Activated naive CD8-positive, alpha-beta T cell treated with anti-CD3 and anti-CD28 coated beads for 36 hours (primary cell): ENCODE measurements at places on chromosomes 6 and 20. TPM values are rescaled to one million over a fixed set of nuclear protein-coding genes. Genes with fewer than 3 reads are reported as not detected.

DNA sequence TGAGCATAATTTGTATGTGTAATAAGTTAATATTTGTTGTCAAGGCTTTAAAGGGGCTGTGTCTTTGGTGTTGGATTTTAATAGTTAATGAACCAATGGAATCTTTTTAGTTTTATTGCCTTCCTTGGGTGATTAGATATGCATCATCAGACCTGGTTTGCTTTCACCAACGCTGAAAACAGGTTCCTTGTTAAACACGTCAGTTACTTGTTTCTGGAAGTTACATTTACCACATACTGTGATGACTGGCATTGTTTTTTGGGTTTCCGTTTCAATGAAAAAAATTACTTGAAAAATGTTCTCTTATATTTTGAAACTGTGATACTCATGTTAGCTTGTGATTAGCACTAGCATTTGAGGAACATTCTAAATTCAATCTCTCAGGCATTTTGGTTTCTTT is 58.6 kb upstream of the RNF144B start:
- no peaks in the 10 kb centered on the region for H3K27me3 ChIP-seq
- no peaks in the 10 kb centered on the region for H3K36me3 ChIP-seq
- H3K4me1 ChIP-seq = no peaks in the 10 kb centered on the region
- no peak for DNase-seq
- no peak overlapping the region for H3K4me3 ChIP-seq
- H3K27ac ChIP-seq = no peak overlapping the region

DNA sequence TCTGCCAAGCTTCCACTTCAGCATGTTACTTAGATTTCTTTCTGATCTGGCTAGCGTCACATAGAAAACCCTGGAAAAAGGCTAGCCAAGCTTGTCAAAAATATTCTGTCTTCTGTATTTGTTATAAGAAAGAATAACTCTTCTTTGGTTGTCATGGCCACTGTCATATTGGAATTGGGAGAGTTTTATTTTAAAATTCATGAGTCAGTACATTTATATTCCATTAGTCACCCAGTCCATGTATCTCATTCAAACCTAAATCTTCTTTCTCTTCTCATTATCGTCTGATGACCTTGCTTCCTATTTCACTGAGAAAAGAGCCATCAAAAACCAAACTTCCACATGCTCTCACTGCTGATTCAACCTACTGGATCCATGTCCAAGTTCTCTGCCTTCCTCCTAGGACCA is 65.7 kb downstream of the EPM2A start:
- H3K4me1 ChIP-seq = peaks cover under 1% of the 10 kb centered on the region
- no peak for DNase-seq
- H3K27ac ChIP-seq = no peak overlapping the region
- no peak overlapping the region for H3K4me3 ChIP-seq
- no peaks in the 10 kb centered on the region for H3K27me3 ChIP-seq

GRCh38 chr6:62670490-62671223 is 384.6 kb upstream of the KHDRBS2 start:
- no peaks in the 10 kb centered on the region for H3K4me1 ChIP-seq
- no peak overlapping the region for H3K4me3 ChIP-seq
- no peaks in the 10 kb centered on the region for H3K27me3 ChIP-seq

The MEI4 gene
- 0.04 TPM for total RNA-seq

DNA sequence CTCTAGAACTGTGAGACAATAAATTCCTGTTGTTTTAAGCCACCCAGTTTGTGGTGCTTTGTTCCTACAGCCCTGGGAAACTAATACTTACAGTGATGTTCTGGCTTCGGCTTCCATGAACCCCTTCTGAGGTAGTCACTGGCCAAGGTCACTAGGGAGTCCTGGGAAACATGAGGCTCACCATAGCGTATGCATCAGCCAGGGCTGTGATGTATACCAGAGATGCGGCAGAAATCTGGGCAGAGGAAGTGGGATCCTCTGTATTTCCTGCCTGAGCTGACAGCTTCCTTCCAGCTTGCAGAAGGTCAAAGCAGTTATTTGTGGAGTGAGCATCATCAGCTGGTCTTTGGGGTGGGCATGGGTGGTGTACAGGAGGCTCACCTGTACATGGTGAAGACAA is 27.9 kb downstream of the KAT14 start:
- H3K27me3 ChIP-seq = no peaks in the 10 kb centered on the region
- DNase-seq = peak; percentile 1
- peak overlapping the region; percentile 57 for H3K27ac ChIP-seq
- H3K4me1 ChIP-seq = peaks cover 42% of the 10 kb centered on the region
- H3K36me3 ChIP-seq = peaks cover 35% of the 10 kb centered on the region

The NR2E1 gene
- total RNA-seq = not detected

- no peaks in the 10 kb centered on the region for H3K36me3 ChIP-seq
- H3K4me3 ChIP-seq = no peak overlapping the region
- H3K4me1 ChIP-seq = peaks cover 6% of the 10 kb centered on the region
- H3K27ac ChIP-seq = no peak overlapping the region
- no peak for DNase-seq
- no peaks in the 10 kb centered on the region for H3K27me3 ChIP-seq
These were observed 26.9 kb downstream of the ZBP1 start for GRCh38 chr20:57593134-57593886.

The SLA2 gene
- 70.6 TPM for total RNA-seq

GRCh38 chr20:54407459-54407858 is 67.9 kb upstream of the DOK5 start:
- H3K4me3 ChIP-seq = no peak overlapping the region
- no peak for DNase-seq
- H3K27ac ChIP-seq = no peak overlapping the region
- no peaks in the 10 kb centered on the region for H3K36me3 ChIP-seq
- peaks cover 52% of the 10 kb centered on the region for H3K27me3 ChIP-seq

The PDYN gene
- not detected for total RNA-seq

The SRSF12 gene
- total RNA-seq = 0.78 TPM

- H3K36me3 ChIP-seq = no peaks in the 10 kb centered on the region
- no peak overlapping the region for H3K27ac ChIP-seq
- no peaks in the 10 kb centered on the region for H3K27me3 ChIP-seq
- no peak overlapping the region for H3K4me3 ChIP-seq
These were observed 92.2 kb downstream of the SOBP start for GRCh38 chr6:107582086-107582485.

- no peaks in the 10 kb centered on the region for H3K36me3 ChIP-seq
- no peak for DNase-seq
- H3K27ac ChIP-seq = no peak overlapping the region
- H3K4me1 ChIP-seq = no peaks in the 10 kb centered on the region
These were observed 384.5 kb downstream of the SMOC2 start for GRCh38 chr6:168825226-168826077.

DNA sequence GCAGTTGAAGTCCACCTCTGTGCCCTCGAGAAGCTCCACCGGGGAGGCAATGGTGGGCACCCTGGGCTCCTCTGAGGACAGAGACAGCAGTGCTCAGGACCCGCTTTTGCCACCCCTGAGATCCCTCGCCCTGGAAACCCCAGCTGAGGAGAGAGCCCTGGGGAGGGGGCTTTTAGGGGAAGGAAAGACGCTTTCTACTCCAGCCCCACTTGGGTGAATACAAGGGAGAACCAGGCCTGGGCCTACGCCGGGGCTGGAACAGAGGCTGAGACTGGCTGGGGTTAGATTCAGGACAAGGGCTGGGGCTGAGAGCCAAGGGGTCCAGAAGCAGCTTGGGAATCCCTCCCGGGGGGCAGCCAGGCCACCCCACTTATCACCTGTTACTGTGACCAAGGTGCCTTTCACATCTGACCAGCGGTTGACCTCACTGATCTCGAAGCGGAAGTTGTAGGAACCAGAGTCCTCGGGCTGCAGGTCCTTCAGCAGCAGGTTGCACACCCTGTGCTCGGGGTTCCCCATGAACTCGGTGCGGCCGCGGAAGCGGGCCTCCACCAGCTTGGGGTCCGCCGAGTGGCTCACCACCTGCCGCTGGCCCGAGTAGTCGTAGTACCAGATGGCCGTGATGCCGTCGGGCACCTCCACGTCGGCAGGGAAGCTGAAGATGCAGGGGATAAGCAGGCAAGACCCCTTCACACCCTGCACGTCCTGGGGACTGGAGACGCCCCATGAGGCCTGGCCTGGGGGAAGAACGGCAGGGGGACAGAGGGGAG is 6.2 kb downstream of the SIGLEC1 start:
- no peak overlapping the region for H3K27ac ChIP-seq
- no peaks in the 10 kb centered on the region for H3K27me3 ChIP-seq
- no peaks in the 10 kb centered on the region for H3K36me3 ChIP-seq
- no peak for DNase-seq
- no peaks in the 10 kb centered on the region for H3K4me1 ChIP-seq

DNA sequence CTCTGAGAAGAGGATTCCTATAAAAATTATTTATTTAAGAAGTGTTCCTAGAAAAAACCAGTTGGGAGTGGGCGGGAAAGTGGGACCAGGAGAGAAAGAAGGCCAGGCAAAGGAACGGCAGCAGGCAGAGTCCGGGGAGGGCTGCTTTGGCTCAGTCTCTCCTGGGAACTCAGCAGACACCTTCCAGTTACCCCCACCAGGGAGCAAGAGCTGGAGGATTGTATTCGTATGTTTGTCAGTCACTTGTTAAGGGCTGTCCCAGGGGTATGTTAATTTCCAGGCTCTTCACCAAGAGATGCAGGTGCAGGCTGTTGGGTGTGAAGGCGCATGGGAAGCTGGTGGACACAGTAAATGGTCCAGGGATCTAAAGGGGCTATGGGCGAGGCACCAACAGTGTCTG is 53.0 kb upstream of the CHD6 start:
- H3K4me3 ChIP-seq = no peak overlapping the region
- no peak overlapping the region for H3K27ac ChIP-seq
- no peaks in the 10 kb centered on the region for H3K4me1 ChIP-seq
- H3K36me3 ChIP-seq = no peaks in the 10 kb centered on the region
- H3K27me3 ChIP-seq = peaks cover 25% of the 10 kb centered on the region
- no peak for DNase-seq

GRCh38 chr20:39533858-39534257 is 571.7 kb downstream of the DHX35 start:
- DNase-seq = no peak
- H3K36me3 ChIP-seq = no peaks in the 10 kb centered on the region
- no peaks in the 10 kb centered on the region for H3K27me3 ChIP-seq
- H3K27ac ChIP-seq = no peak overlapping the region

DNA sequence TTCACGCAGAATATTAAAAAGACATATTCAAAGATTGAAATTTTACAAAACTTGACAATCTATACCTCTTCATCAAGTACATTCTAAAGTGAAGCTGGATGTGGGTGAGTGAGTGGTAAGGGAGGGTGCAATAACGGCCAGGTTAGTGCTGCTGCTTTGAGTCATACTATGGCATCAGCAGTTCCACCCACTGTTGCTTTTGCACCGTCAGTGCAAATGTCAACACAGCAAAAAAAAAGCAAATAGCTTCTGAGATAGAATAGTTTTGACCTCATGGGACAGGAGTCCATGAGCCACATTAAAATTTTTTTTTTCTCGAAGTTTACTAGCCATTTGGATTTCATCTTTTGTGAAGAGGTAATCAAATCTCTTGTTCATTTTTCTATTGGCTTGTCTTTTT is 31.8 kb downstream of the PSMF1 start:
- no peak overlapping the region for H3K27ac ChIP-seq
- H3K4me1 ChIP-seq = peaks cover 14% of the 10 kb centered on the region
- peaks cover 56% of the 10 kb centered on the region for H3K36me3 ChIP-seq
- H3K27me3 ChIP-seq = no peaks in the 10 kb centered on the region
- no peak overlapping the region for H3K4me3 ChIP-seq
- no peak for DNase-seq

- H3K4me1 ChIP-seq = no peaks in the 10 kb centered on the region
- peak overlapping the region; percentile 4 for H3K27ac ChIP-seq
- H3K27me3 ChIP-seq = peaks cover 15% of the 10 kb centered on the region
- no peak overlapping the region for H3K4me3 ChIP-seq
These were observed 159.2 kb upstream of the COL21A1 start for GRCh38 chr6:56406276-56407269.

DNA sequence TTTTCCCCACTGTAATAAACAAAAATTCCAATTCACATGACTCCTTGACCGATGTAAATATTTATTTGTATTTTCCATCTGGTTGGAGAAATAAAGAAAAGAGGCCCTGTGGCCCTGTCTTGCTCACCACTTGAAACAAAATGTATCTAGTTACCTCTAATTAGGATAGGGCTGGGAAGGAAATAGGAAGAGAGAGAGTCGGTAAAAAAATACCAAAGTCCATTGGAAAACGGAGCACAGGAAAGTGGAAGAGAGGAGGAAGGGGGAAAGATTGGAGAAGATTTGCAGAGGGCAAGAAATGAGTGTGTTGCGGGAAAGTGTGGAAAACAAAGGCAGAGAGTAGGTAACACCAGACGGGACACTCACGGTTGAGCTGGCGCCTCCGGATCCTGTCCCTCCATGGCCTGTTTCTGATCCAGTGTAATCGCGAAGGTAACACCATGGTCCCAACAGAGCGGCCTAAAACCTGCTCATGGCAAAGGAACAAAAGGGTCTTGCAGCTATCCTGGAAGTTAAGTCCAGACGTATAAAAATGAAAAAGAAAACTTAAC is 105.8 kb upstream of the RIPOR2 start:
- peaks cover 53% of the 10 kb centered on the region for H3K4me1 ChIP-seq
- H3K27ac ChIP-seq = peak overlapping the region; percentile 90
- no peak for DNase-seq
- peaks cover 7% of the 10 kb centered on the region for H3K36me3 ChIP-seq
- H3K4me3 ChIP-seq = peak overlapping the region; percentile 89
- no peaks in the 10 kb centered on the region for H3K27me3 ChIP-seq

- no peaks in the 10 kb centered on the region for H3K36me3 ChIP-seq
- DNase-seq = no peak
- H3K4me1 ChIP-seq = no peaks in the 10 kb centered on the region
- no peaks in the 10 kb centered on the region for H3K27me3 ChIP-seq
These were observed 800.1 kb downstream of the TFAP2A start for GRCh38 chr6:9614778-9615177.

The GJA10 gene
- not detected for total RNA-seq

GRCh38 chr6:107493158-107494057 is 3.5 kb downstream of the SOBP start:
- no peaks in the 10 kb centered on the region for H3K36me3 ChIP-seq
- peaks cover 14% of the 10 kb centered on the region for H3K27me3 ChIP-seq
- H3K4me1 ChIP-seq = peaks cover 10% of the 10 kb centered on the region
- no peak overlapping the region for H3K27ac ChIP-seq
- no peak overlapping the region for H3K4me3 ChIP-seq

DNA sequence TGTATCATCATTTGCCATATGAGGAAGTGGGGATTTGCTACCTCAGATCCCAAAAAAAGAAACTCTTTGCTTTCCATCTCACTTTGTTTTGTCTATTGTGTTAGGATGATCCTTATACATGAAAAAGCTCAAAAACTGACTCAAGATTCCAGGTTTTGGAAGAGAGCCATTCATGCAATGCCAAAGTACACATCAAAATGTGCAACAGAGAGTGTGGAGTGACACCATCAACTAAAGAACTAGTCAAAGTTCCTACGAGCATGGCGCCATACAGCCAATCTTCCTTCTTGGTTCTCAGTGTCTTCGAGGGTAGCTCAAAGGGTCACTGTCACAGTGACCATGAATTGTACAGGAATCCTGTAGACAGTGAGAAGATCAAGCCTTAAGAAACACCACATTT is 255.8 kb upstream of the SASH1 start:
- no peak overlapping the region for H3K27ac ChIP-seq
- H3K27me3 ChIP-seq = peaks cover 10% of the 10 kb centered on the region
- DNase-seq = no peak
- no peaks in the 10 kb centered on the region for H3K4me1 ChIP-seq
- H3K36me3 ChIP-seq = peaks cover 2% of the 10 kb centered on the region
- H3K4me3 ChIP-seq = no peak overlapping the region

GRCh38 chr6:128519132-128519930 is 1.1 kb downstream of the PTPRK start:
- H3K36me3 ChIP-seq = no peaks in the 10 kb centered on the region
- peaks cover 55% of the 10 kb centered on the region for H3K27me3 ChIP-seq
- H3K4me1 ChIP-seq = peaks cover 18% of the 10 kb centered on the region

The PAX1 gene
- not detected for total RNA-seq
